ENCODE measurements at places on chromosomes 5 and 9.

DNA sequence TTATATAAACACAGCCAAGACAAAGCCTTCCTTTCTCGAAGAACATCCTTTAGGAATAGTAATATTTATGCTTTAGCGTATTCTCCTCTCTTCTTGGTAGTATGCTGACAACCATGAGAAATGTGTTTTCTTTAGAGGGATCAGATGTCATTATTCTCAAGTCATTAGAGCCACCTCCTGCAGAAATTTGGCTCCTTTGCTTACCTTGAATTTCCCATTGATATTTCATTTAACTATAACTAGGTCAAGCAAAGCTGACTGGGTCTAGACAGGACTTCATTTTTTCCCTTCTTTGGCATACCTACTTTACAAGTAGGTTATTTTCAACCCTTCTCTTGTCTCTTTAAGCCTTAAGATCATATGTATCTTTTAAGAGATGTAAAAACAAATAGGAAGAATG is 50.3 kb downstream of the SPATA31D1 start:
- DNase-seq, result no peak

DNA sequence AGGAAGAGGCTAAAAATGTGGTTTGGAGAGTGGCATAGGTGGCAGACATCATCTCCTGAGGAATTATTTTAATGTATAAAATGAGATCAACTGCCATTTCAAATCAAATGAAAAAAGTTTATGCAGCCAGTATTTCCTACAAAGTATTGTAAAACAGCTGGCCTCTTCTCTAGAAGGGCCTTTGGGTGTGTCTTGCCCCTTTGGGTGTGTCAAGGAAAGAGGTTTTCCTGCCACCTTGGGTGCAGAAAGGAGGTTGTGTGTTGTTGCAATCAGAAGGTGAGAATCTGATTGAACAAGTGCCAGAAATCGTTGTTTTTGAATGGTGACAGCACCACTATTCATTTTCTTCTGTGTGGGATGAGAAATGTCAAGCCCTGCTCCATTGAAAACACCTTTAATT is 127.4 kb downstream of the RMI1 start:
- no peak for DNase-seq

GRCh38 chr9:131056781-131057506 is 39.4 kb upstream of the AIF1L start:
- DNase-seq, result no peak

DNA sequence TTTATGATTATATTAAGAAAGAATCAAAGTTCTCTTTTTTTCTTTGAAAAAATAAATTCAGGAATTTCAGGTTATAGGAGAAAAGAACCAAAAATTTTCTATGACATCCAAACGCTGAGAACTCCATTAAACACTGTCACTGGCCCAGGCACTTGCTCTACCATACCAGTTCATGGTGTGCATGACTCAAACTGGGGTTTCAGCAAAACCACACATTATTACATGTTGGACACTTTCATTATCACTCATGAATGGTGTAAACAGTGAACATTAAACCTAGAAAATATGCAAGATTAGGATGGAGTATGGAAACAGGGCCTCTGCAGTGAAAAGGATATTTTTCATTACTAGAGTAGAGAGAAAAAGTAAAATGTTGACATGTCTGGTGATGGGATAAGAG is 369.9 kb upstream of the FAM174A start:
- DNase-seq, result no peak

- no peak for DNase-seq
Measured at GRCh38 chr5:579211-579610, 32.9 kb upstream of the CEP72 start.

DNA sequence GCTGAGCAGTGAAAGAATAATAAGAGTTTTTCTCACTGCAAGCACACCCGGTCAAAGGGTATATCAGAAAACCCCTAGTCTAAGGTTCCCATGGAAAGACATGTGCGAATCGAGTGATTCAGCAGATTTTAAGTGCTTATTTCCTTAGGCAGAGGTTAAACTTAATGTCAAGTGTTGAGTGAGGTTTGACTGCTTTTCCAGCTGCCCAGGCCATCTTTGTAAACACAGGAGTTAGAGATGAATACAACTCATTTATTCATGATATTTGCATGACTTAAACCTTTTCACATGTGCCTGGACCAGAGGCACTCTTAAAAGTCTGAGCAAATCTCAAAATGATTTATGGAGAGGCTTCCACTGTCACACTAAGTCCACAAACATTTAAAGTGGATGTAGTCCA is 137.8 kb upstream of the RGMB start:
- DNase-seq, result no peak

GRCh38 chr5:72662936-72663335 is 153.5 kb upstream of the TNPO1 start:
- DNase-seq, result no peak

DNA sequence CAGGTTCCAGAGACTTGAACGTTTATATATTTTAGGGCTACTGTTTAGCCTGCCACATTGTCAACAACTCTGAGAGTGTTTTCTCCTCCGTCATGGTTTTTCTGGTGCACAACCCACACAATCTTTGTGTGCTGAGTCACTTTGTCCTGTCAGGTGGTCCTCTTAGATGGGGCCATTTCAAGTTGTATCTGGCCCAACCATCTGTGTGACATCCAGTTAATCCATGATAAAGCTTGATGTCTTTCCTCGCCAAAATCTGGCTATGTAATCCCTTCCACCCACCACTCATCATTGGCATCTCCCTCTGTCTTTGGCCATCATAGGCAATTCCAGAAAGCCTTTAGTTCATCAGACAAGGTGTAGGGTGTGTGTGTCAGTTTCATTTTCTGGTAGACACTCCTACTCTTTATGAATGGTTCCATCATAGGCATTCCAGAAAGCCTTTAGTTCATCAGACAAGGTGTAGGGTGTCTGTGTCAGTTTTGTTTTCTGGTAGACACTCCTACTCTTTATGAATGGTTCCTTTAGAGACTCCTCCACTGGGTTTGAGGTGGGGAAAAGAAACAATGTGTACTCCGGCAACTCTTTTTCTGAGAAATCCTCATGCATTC is 282.0 kb upstream of the ACTBL2 start:
- DNase-seq, result no peak

Measured in GM12864 (cell line).